Stimulated activated CD4-positive, alpha-beta T cell treated with anti-CD3 and anti-CD28 coated beads, Interleukin-12 subunit alpha, Interleukin-12 subunit beta, amount 100 ng/mL, for 4 hours (primary cell): ENCODE measurements at places on chromosomes 5 and 9.

DNA sequence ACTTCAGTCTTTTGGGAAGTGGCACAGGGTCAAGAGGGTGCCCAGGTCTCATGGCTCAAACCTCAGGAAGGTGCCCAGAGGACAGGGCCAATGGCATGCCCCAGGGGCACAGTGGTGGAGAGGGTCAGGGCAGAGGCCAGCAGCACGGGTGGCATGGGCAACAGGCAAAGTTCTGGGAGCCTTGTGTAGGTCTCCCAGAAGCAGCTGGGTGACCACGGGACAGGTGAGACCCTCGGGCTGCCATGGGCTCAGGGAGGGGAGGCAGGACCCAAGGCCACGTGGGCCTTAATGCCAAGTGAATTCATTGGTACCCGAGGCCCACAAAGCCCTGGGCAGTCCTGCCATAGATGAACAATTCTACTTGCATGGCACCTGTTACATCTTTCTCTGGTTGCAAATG lies 72.4 kb upstream of the ADAMTS2 start:
- no peak for DNase-seq

- DNase-seq: no peak
Measured at GRCh38 chr5:17260549-17260948, 43.1 kb downstream of the BASP1 start.

DNA sequence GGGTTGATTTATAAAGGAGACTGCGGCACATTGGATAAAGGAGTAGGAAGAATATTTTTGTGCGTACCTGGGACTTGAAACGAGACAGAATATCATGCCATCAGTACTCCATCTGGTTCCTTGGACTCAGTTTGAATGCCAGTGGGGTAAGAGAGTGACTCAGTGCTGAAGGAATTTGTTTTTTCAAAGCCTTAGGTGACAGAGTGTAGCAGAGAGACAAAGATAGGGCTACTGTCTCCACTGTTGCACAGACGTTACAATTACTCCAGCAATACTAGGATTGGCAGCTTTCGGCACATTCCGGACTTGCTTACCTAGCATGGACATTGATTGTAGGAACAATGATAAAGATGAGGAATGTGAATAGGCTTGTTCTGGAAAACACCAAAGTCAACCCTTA lies 250.7 kb downstream of the KCTD16 start:
- no peak for DNase-seq

GRCh38 chr9:21801683-21802417 lies 586 bp upstream of the MTAP start:
- DNase-seq: no peak

GRCh38 chr9:77028478-77028877 lies 9.0 kb downstream of the FOXB2 start:
- no peak for DNase-seq

- no peak for DNase-seq
Measured at GRCh38 chr9:125986966-125987365, 239.8 kb downstream of the PBX3 start.

DNA sequence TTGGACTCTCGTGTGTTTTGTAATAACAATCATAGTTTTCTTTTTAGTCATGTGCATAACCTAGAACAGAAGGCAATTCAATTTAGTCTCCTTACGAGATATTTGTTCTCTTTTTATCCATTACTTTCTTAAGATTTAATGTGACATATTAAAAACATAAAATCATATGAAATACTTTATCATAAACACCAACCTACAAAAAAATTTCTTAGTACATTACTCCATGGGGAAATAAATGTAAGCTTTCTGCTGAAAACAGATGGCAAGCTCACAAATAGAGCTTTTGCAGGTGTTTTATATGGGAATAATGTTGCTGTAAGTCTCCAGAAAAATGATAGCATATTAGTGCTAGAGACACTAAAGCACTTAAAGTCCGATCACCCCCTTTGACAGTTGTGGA lies 1035.2 kb upstream of the ARRDC3 start:
- no peak for DNase-seq

DNA sequence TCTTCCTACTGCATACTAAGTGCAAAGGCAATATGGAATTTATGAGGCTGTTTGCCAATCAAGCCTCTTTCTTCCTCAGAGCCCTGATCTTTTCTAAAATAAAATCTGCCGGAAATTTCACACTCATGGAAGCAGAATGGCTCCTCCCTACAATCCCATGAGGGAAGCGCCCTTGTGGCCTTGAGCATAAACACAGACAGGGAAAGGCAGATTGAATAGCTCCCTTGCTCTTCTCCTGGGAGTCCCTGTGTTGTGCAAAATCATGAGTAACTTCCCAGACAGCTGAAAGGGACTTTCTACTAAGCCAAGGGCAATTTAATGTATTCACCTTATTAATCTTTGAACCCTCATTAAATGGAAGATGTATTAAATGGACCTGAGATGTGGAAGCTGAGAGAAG lies 226.1 kb upstream of the PIK3R1 start:
- DNase-seq: no peak

GRCh38 chr5:35678661-35679060 lies 61.0 kb downstream of the SPEF2 start:
- no peak for DNase-seq

GRCh38 chr5:115389034-115389798 lies 92.8 kb upstream of the CCDC112 start:
- no peak for DNase-seq

DNA sequence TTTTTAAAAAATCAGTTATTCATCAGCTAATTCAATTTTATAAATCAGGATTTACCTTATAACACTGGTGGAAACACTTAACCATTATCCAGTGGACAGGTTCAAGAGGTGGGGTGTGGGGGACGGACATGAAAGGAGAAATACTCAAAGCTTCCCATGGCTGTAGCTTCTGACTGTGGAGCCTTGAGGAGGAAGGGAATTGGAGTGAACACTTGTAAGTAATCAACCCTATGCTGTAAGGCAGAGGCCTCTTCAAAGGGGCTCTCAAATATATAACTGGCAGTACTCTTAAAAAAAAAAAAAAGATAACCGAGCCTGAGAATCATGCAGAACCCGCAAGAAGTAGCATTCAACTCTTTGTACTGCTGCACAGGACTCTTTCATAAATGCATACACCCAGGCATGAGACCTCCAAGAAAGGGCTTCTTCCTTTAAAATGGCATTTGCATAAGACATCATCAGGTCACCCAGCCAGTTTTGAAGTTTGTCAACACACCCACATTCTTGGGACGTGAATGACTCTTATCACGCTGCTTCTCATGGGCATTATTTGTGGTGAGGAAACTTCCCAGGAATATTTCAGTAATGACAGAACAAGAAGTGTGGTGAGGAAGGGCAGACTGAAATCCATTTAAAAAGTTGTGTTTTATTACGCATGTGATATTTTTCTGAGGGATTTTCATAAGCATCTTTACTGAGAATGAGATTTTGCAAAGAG lies 8.1 kb downstream of the OSMR start:
- no peak for DNase-seq

DNA sequence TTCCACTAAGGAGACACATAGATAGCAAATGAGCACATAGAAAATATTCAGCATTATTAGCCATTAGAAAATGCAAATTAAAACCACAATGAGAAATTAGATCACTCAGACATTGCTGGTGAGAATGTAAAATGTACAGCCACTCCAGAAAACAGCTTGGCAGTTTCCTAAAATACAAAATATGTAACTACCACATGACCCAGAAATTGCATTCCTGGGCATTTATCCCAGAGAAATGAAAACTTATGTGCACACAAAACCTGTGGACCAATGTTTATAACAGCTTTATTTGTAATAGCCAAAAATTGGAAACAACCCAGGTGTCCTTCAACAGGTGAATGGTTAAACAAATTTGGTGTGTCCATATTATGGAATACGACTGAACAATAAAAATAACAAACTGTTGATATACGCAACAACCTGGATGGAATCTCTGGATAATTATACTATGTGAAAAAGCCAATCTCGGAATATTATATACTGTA lies 34.8 kb upstream of the SHC3 start:
- no peak for DNase-seq

GRCh38 chr5:43839218-43839617 lies 236.2 kb downstream of the NNT start:
- no peak for DNase-seq

GRCh38 chr9:99020786-99021436 lies 77.2 kb downstream of the COL15A1 start:
- no peak for DNase-seq

DNA sequence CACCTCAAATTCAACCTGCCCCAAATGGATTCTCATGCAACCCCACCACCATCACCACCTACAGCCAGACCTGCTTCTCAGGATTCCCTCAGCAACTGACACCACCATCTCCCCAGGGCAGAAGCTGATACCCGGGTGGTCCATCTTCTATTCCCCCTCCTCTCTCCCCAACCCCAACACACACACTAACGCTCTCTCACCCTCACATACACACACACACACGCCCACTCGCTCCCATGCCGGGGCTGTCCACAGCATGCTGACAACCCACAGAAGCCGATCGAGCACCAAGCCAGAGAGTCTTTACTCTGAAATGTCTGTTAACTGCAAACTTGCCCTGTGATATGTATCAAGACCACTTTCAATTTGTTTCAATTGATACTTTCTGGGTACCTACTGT lies 28.4 kb downstream of the B4GALT1 start:
- no peak for DNase-seq

- DNase-seq: peak; percentile 15
Measured at GRCh38 chr5:96614110-96614691, 48.0 kb upstream of the CAST start.

- DNase-seq: no peak
Measured at GRCh38 chr5:93800988-93801811, 59.8 kb upstream of the POU5F2 start.

GRCh38 chr5:74222806-74223205 lies 417.7 kb downstream of the ENC1 start:
- no peak for DNase-seq

- no peak for DNase-seq
Measured at GRCh38 chr5:8766448-8766847, 779.4 kb downstream of the SEMA5A start.

DNA sequence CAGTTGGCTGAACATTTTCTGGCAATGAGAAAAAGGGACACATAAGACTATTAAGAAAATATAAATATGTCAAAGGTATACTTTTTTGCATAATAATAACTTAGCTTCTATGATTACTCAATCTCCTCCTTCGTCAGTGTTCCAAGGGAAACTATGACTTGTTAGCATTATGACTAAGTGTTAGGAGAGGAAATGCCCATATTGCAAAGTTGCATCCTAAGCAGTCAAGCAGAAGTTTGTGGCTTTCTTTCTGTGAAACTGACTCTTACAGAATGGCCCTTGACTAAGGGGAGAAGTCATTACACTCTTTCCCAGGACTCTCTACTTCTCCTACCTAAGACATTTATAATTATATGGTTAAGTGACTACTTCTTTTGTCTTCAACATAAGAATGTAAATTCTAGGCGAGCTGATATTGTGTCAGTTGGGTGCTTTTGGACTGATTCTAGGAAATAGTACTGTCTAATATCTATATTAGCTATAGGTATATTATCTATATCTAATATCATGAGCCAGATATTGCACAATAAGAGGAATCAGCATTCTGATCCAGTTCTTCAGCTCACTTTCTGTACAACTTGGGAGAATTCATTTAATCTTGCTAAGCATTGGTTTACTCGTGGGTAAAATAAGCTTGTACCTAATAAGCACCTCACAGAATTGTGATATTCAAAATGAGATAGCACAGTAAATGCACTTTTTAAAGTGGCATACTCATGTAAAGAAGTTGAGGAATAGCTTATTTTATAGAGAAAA lies 16.4 kb upstream of the SPINK6 start:
- DNase-seq: no peak
